Astrocyte of the spinal cord (primary cell): ENCODE measurements at places on chromosomes 3 and 15.

- DNase-seq, result no peak
Observed at GRCh38 chr3:44516230-44516629, 38.8 kb upstream of the ZNF445 start.

- no peak for DNase-seq
Observed at GRCh38 chr3:57659004-57659673, 33.7 kb downstream of the DENND6A start.

GRCh38 chr3:137768361-137769321 lies 4.5 kb downstream of the SOX14 start:
- no peak for DNase-seq

DNA sequence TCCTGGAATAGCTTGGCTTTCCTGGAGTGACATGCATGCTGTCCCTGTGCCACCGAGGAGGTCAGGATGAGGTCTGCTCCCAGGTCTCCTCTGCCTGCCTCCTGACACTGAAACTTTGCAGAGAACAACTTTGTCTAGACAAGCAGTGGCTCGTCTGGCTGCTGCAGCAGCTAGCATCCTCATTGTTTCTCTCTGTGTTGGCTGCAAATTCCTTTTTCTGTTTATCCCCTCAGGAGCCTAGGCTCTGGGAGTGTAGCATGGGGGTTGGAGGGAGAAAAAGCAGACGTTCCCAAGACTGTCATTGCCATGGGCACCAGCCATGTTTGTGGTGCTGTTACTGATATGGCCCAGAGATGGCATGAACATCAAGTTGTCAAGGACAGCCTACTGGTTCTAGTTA lies 208.7 kb upstream of the LRIG1 start:
- DNase-seq, result no peak

DNA sequence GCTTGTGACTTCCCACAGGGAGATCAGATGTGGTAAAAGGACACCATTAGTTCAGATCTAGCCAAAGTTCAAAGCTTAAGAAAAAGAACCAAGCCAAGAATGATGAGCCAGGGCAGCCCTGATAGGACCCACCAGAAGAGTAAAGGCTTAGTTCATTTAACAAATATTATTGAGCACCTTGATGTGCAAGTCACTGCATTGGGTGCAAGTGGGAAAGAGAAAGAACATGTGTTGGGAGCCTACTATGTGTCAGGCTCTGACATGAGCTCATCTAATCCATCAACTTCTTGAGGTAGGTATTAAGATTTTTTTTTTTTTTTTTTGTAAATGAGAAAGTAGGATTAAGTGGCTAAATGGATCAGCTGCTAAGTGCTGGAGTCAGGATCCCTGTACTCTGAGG lies 53.4 kb upstream of the PIAS1 start:
- no peak for DNase-seq

GRCh38 chr3:138234401-138235179 lies 47.5 kb downstream of the ARMC8 start:
- peak; percentile 63 for DNase-seq

DNA sequence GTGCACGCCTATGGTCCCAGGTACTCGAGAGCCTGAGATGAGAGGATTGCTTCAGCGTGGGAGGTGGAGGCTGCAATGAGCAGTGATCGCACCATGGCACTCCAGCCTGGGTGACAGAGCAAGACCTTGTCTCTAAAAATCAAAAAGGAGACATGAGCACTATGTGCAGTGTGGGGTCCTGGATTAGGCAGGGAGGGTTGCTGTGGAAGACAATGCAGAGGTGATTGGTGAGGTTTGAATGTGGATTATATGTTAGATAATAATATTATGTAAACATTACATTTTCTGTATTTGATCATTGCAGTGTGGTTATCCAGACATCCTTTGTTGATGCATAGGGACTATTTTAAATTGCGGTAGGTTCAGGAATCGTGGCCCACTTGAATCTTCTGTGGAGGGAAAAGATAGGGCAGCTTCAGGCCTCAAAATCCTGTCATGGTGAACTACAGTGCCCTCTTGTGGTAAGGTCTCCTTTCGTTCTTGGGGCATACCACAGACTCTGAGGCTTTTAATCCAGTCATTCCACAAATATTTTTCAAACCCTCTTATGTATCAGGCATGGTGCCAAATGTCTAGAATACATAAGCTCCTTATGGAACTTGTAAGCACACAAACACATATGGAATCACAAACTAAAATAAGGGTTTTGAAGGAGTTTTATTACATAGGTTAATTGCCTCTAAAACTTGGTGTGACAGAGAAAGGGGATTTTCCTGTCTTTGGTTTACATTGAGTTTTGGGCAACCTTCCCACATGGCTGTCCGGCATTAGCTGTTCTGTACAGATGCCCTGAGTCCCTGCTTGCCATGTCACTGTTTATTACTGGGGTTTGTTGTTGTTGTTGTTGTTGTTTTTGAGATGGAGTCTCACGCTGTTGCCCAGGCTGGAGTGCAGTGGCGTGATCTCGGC lies 37.7 kb downstream of the GPD1L start:
- DNase-seq, result peak; percentile 91

- no peak for DNase-seq
Observed at GRCh38 chr3:185847506-185847905, 22.7 kb upstream of the IGF2BP2 start.

GRCh38 chr3:50166620-50167019 lies 11.5 kb downstream of the SEMA3F start:
- DNase-seq, result no peak

- DNase-seq, result no peak
Observed at GRCh38 chr3:152229692-152230091, 39.0 kb upstream of the MBNL1 start.

GRCh38 chr15:50210462-50211157 lies 28.6 kb downstream of the SLC27A2 start:
- no peak for DNase-seq

- no peak for DNase-seq
Observed at GRCh38 chr3:2889736-2890135, 220.4 kb downstream of the IL5RA start.

- no peak for DNase-seq
Observed at GRCh38 chr3:73150369-73151130, 89.1 kb downstream of the EBLN2 start.

GRCh38 chr3:9806688-9807589 lies 3.1 kb upstream of the TTLL3 start:
- no peak for DNase-seq

DNA sequence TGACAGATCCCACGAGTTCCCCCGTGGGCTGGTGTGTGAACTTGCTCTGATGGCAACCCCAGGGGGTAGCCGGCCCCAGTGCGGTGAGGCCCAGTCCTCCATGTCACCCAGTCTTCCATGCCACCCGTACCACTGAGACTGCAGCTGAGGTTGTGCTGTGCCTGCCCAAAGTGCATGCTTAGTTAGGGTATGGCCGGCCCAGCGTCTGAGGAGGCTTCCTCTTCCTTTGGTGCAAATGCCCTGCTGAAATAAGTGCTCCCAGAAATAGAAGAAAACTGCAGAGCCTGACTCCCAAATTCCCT lies 31.5 kb downstream of the MGLL start:
- no peak for DNase-seq

- peak; percentile 97 for DNase-seq
Observed at GRCh38 chr3:54882129-54882833, 45.6 kb downstream of the LRTM1 start.

GRCh38 chr15:76239786-76240185 lies 71.5 kb downstream of the ETFA start:
- DNase-seq, result no peak

DNA sequence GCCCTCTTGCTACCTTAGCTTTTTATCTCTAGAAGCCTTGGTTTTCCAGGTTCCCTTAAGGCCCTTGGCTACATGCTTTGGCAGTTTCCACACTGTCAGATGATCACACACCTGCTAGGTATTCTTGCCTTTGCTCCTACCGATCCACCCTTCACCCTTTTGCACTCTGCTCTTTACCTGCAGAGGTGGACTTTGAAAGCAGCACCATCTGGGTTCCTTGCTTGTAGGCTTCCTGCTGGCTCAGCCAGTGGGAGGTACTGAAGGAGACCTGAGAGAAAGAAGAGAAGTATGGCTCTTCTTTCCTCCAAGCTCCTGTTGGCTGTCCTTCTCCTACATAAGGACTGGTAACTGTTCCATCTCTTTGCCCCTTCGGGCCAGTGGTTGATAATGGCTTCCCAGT lies 7.3 kb upstream of the ZNF592 start:
- DNase-seq, result no peak

DNA sequence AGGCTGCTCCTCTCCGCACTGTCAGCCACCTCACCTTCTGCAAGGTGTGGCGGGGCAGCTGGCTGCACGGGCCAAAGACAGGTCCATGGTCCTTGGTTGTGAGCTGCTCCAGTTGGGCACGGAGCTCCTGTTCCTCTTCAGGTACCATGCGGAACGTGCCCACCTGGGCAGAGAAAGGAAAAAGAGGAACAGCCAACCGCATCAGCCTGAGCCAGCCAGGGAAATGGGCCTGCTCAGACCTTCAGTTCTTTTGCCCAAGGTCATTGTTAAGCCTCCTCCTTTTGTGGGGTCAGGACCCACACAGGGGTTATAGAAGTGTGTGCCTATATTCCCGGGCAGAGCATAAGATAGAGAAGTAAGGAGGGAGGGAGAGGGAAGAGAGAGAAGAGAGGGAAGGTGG lies 2.8 kb downstream of the RLBP1 start:
- no peak for DNase-seq

- no peak for DNase-seq
Observed at GRCh38 chr15:101446518-101447167, 42.9 kb downstream of the PCSK6 start.

DNA sequence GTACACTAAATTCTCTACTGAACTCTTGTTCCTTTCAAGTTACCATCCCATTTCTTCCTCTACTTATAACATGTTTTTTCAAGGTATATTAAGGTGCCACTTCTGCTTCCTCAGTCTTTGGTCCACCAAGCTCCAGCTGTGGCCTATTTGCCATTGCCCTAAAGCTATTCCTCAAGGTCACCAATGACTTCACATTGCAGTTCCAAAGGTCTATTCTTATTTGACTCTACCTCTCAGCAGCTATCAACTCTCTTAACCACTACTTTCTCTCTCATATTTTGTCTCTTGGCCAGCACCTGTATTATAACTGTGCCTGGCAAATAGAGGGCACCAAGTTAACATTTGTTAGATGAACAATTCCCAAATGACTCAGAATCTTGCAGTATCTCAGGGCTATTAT lies 354.7 kb downstream of the PLCL2 start:
- no peak for DNase-seq

DNA sequence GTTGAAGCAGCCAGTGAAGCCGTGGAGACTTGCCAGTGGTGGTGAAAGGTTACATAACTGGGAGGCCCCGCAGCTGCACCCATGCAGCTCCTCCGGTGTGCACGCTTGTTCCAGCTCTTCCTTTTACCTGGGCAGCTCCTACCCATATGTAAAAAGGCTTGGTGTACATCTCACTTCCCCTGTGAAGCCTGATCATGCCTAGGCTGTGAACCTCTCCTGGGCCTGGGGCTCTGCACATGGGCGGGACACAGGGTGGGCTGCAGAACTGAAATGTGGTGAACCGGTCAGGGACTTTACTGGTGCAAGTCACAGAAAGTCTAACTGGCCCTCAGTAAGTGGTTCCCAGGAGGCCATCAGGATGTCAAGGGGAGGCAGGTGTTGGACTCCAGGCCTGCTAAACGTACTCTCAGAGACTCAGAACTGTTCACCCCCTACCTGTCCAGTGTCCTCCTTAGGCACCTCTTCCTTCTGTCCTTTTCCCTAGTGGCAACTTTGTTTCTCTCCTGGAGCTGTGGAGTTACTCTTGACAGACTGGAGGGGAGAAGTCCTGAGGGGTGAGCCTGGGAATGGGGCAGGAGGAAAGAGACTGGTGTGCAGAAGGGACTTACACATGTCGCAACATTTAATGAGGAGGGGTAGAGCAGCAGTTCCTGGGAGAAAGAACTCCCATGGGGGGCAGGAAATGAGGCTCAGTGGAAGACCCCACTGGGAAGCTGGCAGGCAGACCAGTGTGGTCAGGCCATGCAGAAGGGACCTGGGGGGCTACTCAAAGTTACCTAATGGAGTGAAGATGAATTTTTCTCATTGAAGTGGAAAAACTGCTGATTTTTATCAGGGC lies 148.1 kb downstream of the EEFSEC start:
- no peak for DNase-seq

DNA sequence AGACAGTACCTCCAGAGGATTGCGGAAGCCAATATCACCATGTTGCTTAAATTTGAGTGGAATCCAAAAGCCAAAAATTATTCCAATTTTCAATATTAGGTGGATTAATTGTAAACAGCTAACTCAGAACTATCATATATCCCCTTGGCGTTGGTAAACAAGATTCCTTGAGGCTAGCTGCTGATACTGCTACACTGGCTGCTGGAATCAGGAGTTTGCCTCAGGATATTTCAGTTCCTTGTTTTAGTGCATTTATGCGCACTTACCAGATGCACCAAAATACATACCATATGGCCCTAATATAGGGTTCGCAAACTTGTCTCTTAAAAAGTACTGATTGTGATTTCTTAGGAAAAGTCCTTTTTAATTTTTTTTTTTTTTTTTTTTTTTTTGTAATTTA lies 605.2 kb upstream of the NAALADL2 start:
- DNase-seq, result no peak

- no peak for DNase-seq
Observed at GRCh38 chr3:23209747-23210487, 6.8 kb downstream of the UBE2E2 start.

GRCh38 chr15:60784483-60785254 lies 305.7 kb upstream of the ICE2 start:
- DNase-seq, result no peak

GRCh38 chr3:186909078-186909853 lies 21.1 kb upstream of the ST6GAL1 start:
- DNase-seq, result peak; percentile 30

GRCh38 chr15:38085931-38086568 lies 151.6 kb downstream of the TMCO5A start:
- DNase-seq, result peak; percentile 73
